Testis (tissue), 5 donors: ENCODE measurements at places on chromosomes 6 and 20. TPM values are rescaled to one million over a fixed set of nuclear protein-coding genes. Genes with fewer than 3 reads are reported as not detected.

Gene OPRL1
- polyA plus RNA-seq, result 9.4 TPM

Gene RPP21
- 49.8 TPM for polyA plus RNA-seq

Gene PABPC1L
- 27.9 TPM for polyA plus RNA-seq

- no peak for DNase-seq
Observed at GRCh38 chr6:24394061-24394779, 8.5 kb upstream of the MRS2 start.

DNA sequence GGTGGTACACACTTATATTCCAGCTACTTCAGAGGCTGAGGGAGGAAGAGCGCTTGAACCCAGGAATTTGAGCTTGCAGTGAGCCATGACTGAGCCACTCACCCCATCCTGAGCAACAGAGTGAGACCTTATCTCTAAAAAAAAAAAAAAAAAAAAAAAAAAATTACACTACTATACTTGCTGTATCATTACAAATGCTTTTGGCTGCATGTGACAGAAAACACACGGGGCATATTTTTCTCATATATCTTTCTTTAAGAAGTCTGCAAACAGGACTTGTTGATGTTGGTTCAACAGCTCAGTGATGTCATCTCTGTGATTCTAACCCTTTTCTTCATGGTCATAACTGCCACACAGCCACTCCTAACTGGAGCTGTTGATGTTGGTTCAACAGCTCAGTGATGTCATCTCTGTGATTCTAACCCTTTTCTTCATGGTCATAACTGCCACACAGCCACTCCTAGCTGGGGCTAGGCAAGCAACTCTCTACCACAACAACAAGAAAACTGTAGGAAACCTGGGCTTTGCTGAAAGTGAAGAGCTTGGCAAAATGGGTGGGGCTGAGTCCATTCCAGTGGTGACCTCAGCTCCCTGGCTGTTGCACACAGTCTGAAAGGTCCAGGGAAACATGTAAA lies 19.8 kb downstream of the MTFR2 start:
- DNase-seq, result no peak

DNA sequence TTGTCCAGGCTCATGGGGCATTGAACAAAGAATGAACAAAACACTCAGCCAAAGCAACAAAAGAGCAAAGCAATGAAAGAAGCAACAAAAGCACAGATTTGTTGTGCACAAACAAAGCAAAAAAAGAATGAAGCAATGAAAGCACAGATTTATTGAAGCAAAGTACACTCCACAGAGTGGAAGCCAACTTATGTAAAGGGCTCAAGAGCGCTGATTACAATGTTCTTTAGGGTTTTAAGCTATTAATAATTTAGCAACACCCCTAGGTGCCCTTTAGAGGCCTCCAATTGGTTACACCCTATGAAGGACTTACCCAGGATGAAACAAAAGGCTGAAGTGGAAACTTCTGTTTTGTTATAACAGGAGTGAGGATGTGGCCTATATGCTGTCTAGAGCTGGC lies 179.2 kb upstream of the PROKR2 start:
- DNase-seq, result no peak

GRCh38 chr6:138336221-138336620 lies 41.5 kb upstream of the SMIM28 start:
- DNase-seq, result peak; percentile 77

DNA sequence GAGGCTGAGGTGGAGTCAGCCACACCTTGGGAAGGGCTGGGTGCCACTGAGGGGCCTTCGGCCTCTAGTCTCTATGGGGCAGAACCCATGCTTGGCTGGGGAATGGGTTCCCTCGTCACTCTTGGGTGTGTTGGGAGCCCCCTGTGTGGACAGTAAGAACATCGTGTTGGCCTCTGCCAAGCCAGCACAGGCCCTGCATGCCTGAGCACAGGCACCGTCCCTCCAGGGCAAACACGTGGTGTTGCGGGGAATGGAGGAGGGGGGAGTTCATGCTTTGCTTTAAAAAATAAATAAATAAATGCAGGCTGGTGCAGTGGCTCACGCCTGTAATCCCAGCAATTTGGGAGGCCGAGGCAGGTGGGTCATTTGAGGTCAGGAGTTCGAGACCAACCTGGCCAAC lies 63.0 kb downstream of the EZR start:
- no peak for DNase-seq

DNA sequence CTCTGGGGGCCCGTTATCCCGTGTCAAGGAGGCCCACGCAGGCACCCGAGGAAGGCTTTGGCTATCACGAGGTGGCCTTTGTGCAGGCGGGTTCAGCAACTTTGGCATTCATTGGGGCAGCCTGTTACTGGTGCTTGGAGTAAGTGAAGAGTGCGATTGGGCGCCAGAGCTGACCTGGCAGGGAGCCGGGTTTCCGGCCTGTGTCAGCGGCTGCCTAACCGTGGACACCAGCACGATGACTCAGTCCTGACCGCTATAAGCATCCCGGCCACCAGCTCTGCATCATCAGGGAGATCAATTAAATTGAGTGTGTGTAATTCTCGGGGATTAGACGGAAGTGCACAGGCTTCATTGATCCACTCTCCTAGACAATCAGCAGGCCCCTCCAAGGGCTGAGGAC lies 45.9 kb downstream of the CDH4 start:
- no peak for DNase-seq
